ENCODE measurements at places on chromosomes 2 and 18.

DNA sequence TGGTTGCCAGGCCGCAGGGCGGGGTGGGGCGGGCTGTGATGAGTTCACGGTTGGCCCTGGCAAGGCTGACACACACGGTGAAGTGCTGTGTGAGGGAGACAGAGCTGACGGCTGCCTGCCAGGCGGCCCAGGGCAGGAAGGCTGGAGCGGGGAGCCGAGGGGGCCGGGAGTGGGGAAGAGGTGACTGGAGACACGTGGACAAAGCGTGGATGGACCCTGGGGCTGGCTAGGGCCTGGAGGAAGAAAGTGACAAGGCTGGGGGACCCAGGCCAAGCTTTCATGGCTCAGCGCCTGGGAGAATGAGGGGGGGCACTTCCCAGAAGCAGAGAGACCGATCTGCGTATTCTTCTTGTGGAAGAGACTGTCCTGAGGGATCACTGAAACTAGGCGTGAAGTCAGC is 123.2 kb downstream of the DYSF start:
- no peak for DNase-seq

- DNase-seq, result no peak
Measured at GRCh38 chr2:233440314-233440713, 86.0 kb downstream of the DGKD start.

GRCh38 chr2:172978063-172978383 is 97.6 kb upstream of the MAP3K20 start:
- no peak for DNase-seq

DNA sequence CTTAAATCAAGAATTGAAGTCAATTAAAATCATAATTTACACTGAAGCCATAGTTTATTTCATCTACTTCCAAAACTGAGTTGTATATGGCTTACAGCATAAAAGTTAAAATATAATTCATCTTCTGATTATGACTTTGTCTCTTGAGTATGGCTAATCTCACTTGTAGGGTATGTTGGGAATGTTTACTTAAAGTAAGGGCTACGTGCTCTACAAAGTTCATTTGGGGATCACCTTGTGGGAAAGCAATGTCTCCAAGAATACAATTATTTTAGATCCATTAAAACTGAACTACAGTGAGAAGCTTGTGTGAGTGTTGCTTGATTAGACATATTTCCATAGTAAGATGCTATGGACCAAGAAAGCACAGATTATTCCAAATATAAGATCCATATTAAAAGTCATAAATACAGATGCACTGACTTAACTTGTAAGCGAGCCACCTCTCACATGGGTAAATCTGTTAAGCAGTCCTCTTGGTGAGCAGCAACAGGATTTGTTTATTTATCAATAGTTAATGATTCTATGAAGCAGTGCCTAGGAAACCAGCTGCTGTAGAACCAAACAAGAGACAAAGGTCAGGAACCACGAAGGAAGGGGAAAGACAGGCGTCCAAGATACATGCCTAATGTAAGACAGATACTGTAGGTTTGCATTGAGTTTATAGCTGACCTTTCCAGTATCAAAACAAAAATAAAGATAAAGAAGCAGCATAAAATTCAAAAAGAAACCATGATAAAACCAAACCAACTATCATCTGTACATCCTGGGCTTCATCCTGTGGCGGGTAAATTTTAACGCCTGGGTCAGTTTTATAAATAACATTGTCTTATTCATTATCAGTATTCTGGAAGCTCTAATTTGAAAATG is 24.8 kb downstream of the DSG4 start:
- no peak for DNase-seq

DNA sequence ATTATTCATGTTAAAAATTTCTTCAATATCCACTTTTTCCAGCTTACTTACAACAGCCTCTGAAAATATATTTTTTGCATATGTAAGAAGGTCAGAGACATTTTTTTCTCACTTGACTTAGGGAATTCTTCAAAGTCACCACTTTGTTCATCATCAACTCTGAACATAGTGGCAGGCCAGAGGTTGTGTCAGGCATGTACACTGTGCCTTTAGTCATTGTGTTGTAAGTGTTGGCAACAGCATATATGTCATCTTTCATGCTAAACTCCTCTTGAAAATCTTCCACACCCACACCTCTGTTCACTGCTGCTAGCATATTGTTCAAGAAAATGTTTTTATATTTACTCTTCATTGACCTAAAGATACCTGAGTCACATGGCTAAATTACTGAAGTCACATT is 52.2 kb upstream of the ACVR1 start:
- no peak for DNase-seq

DNA sequence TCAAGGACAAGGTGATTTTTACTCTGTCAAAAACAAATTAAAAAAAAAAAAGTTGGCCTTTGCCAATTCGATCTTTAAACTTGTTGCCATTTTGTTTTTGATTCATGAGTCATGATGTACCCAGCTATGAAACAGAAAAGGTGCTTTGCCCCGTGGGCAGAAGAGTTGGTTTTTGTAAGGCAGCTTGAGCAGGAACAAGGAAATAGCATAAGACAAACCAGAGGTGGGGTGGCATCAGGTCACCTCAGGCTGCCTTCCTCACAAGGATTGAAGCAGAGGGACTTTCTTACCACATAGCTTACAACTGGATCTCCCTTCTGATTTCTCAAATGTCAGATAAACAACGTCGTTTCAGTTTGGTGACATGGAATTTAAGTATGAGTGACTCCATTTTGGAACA is 123.8 kb downstream of the ARL4C start:
- DNase-seq, result no peak

DNA sequence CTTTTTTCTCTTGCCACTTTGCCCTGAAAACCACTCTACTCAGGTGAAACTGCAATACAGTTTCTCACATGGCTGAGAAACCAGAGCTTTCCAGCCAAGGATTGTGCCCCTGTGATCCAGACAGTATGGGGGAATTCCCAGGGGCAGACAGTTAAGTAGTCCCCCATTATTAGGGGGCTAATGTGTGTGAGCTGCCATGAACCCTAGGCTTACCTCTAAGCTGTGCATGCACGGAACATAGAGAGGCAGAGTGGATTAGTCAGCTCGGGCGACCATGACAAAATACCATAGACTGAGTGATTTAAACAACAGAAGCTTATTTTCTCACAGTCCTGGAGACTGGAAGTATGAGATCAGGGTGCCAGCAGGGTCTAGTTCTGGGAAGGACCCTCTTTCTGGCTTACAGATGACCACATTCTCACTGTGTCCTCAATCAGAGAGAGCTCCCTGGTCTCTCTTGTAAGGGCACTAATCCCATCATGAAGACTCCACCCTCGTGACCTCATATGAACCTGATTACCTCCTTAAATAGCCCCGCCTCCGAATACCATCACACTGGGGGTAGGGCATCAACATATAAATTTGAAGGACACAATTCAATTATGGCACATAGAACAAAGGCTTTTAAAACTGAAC is 215.1 kb downstream of the EIPR1 start:
- DNase-seq, result no peak

- DNase-seq, result no peak
Measured at GRCh38 chr18:57469884-57470283, 34.7 kb downstream of the ONECUT2 start.

- DNase-seq, result no peak
Measured at GRCh38 chr2:53877112-53877511, 17.3 kb upstream of the GPR75 start.

DNA sequence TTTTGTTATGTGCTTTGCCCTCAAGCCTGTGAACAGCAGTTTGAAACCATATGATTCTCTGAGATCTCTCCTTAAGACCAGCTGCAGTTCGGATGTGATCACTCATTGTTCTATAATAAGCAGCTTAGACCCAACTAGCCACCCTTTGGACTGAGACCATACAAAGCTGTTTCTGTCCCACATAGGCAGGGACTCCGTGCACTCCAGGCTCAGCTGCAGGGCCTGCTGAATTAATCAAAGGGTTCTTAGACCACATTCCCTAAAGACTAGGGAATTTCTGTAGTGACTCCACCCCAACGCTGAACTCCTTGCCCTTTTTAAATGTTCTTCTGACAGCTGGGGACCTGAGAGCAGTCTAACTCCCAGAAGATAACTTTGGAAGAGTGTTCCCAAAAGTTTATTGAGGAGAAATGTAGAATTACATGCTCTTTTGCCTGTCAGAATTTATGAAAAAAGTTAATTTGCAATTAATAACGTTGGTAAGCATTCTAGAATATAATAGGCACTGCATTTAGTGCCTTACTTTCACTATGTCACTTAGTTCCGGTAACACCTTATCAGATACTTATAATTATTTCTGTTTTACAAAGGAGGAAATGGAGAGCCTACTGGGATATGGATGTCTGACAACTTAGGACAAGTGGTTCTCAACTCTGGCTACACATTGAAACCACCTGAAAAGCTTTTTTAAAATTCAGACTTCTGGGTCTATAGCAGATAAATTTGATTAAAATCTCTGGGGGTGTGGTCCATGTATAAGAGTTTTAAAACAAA is 42.3 kb downstream of the GULP1 start:
- no peak for DNase-seq

- DNase-seq, result no peak
Measured at GRCh38 chr18:68564961-68565360, 149.9 kb downstream of the TMX3 start.

- DNase-seq, result no peak
Measured at GRCh38 chr2:29589440-29590103, 331.8 kb downstream of the ALK start.

DNA sequence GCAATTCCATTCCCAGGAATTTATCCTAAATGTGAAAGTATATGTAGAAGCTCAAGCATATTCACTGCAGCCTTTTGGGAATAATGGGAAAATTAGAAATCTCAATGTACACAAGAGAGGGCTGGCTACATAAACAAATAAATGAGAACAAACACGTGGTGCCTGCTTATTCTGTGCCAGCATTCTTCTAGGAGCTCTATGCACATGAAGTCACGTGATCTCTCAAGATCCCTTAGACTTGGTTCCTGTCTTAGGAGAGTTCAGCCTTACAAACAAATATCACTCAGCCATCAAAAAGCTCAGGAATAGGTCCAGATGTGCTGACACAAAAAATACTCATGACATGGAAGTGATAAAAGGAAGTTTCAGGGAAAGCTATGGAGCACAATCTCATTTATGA is 92.9 kb upstream of the SP3 start:
- DNase-seq, result no peak

DNA sequence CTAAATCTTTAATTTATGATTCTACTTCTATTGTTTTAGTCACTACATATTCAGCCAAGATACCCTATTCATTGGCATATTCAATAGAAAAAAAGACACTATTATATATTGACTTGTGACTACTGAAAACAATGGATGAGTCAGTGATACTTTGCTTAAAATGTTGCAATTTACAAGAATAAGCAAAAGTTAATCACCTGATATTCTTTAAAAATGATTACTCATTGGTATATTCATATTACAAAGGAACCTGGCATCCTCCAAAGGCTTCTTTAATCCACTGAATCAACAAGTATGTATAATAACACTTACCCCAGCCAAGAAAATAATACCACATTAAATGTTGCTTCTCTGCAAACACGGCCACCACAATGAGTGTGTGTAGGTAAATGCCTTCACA is 87.8 kb downstream of the CALCRL start:
- no peak for DNase-seq

- no peak for DNase-seq
Measured at GRCh38 chr2:67984600-67984999, 78.2 kb downstream of the C1D start.

DNA sequence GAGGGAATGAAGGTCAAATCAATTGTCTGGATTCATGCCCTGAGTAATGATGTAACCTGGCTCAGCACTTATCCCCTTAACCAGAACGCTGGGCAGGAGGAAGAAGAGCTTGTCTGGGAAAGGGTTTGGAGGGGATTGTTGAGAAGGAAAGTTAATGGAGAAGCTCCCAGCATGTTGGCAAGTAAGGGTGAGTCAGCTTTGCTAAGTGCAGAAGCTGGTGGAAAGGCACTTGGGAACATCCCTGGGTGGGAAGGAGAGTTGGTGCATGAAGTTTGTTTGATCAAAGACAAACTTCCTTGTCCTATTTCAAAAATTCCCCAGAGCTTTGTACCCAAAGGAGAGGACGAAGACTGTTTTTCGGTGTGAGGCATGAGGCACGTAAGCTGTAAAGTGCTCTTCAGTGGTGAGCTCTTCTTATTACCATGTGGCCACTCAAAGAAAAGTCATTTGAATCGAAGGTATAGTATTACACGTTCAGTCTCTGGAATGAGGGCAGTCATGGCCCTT is 17.6 kb upstream of the DAW1 start:
- no peak for DNase-seq

DNA sequence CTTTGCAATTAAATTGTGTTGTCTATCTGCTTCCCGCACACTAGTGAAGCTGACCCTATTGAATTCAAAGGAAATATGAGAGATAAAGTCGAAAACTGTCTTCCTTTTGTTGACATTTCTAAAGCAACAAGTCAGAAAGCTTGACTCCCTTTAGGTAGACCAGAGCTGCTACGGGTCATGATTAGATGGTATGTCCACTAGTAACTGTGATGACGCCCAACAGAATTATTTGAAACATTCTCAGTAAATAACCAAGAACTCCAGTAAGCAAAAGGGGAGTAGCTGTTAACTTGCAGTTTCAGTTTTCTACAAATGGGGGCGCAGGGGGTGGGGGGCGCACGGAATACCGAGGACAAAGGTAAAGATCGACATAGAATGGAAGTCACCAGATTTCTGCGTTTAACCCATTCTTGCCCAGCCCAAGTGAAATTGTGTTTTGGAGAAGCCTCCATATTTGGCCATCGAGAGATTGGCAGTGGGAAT is 56.4 kb downstream of the CRIM1 start:
- DNase-seq, result no peak

DNA sequence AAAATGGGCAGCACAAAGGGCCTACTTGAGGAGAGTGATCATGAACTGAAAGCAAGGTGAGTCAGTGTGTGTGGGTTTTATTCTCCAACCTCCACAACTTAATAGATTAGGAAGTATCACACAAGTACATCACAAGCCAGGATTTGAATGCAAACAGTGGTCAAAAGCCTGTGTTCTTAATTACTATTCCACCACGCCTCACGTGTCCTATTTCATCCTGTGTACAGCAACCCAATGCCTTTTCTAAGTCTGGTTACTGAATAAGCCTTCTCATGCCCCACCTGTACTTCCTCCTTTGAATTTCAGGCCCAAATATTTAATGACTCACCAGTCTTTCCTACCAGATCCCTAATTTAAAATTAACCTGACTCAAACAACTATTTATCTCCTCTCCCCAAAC is 755.7 kb upstream of the SLC8A1 start:
- DNase-seq, result no peak

DNA sequence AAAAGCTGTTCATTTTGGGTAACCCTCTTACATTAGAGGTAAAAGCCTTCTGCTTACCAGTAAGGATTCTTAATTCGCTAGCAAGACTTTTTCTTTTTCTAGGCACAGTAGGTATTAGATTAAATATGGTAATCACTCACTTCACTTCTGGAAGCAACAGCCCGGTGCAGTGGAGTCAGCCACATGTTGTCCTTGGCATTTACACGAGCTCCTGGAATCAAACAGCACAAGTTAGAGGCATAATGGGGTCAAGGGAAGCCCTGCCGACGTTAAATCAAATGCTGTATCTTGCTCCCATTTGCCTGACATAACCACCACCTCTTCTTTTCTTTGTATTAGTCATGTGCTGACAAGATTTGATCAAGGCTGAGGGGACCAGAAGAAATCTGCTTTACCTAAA is 174.1 kb downstream of the ANKRD44 start:
- no peak for DNase-seq

- no peak for DNase-seq
Measured at GRCh38 chr2:146077156-146077555, 1557.2 kb upstream of the ZEB2 start.

Data from mesothelial cell of epicardium (in vitro differentiated cells).